GM12891 (cell line): ENCODE measurements at places on chromosomes 2 and 18.

- DNase-seq = no peak
Measured at GRCh38 chr2:168252976-168253375, 5.6 kb upstream of the STK39 start.

DNA sequence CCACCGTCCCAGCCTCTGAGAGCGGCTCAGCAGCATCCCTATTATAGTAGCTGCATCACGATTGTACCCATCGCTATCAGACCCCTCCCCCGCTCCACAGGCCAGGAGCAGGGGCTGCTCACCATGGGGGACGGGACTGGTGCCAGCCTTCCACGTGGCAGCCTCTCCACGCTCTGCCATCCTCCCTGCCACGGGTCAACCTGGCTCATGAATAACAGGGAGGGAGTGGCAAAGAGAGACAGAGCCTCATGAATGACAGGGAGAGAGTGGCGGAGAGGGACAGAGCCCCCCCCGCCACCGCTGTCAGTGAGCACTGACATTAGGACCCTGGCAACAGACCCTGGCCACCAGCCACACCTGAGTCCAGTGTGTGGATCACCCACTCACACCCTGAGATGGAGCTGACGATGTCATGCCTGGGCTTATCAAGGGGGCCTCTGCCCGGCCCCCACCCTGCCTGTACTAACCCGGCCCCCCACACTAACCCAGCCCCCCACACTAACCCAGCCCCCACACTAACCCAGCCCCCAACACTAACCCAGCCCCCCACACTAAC, 16.9 kb downstream of the CROCC2 start:
- DNase-seq = no peak

DNA sequence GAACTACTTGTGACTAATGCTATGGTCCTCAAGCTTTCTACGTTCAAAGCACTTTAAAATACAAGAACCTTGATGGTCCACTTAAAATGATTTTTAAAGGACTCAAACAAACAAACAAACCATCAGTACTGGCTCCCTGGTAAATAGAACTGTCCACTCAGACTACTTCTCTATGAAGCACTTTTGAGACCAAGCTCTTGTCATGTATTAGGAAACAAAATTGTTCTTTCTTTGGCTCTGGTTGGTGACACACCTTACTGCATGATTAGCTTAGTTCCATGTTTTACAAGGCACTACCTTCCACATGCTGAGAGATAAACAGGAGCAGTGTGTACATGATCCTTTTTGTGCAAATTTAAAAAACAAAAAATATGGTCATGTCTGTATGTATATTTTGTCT, 19.7 kb downstream of the DARS1 start:
- DNase-seq = no peak

- no peak for DNase-seq
Measured at GRCh38 chr2:75998451-75998850, 287.7 kb upstream of the GCFC2 start.

- DNase-seq = no peak
Measured at GRCh38 chr2:102139851-102140250, 2.7 kb upstream of the IL1R1 start.

DNA sequence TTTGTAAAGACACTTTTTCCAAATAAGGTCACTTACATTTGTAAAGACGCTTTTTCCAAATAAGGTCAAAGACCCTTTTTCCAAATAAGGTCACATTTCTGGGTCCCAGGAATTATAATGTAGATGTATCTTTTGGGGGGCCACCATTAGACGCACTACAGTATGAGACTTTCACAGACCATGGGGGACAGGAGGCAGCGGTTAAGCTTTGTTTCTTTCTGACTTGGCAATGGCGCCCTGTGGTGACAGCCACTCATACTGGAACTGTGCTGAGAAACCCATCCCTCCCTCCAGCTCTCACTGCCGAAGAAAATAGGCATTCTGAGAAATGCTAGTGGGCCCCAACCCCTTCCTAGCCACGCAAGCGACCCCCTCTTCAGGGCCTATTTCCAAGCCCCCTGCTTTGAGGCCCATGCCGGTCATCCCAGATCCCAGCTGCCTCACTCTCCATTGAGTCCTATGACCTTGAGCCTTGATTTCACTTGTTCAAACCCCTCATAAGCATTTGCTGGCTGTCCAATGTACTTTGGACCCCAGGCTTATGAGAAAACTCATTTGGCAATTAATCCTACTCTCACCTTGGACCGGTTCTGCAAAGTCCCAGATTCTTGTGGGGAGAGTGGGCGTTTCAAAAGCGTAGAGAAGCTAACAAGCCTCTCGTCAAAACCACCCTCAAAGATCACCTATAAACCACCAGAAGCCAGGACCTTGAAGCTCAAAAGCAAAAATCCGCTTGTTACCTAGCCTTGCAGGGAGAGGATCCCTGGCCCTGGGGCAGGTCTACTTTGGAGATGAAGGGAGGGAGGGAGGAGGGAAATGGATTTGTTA, 11.3 kb upstream of the SPATA3 start:
- peak; percentile 62 for DNase-seq

- no peak for DNase-seq
Measured at GRCh38 chr2:210568108-210568507, 11.7 kb downstream of the CPS1 start.

DNA sequence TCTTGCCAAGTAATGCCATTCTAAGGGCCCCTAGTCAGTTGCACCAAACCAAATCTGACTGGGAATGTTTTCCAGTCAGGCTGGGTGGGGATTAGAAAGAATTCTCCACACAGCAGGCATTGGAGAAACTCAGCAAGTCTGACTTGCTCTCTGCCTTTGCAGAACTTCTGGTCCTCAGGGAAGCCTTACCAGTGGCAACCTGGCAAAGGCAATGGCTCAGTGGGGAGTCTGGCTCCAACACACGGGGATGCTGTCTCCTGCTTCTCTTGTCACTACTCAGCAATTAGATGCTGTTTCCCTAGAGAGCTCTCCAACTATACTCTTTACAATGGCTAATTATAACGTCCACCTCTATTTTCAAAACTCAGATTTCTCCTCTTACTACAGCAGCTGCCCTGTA, 810.7 kb downstream of the LRRTM4 start:
- no peak for DNase-seq

GRCh38 chr2:45300026-45300750, 290.9 kb upstream of the SIX2 start:
- no peak for DNase-seq

GRCh38 chr2:199911877-199912161, 726 bp downstream of the C2orf69 start:
- no peak for DNase-seq

GRCh38 chr18:22300665-22301636, 116.8 kb downstream of the CTAGE1 start:
- DNase-seq = no peak

DNA sequence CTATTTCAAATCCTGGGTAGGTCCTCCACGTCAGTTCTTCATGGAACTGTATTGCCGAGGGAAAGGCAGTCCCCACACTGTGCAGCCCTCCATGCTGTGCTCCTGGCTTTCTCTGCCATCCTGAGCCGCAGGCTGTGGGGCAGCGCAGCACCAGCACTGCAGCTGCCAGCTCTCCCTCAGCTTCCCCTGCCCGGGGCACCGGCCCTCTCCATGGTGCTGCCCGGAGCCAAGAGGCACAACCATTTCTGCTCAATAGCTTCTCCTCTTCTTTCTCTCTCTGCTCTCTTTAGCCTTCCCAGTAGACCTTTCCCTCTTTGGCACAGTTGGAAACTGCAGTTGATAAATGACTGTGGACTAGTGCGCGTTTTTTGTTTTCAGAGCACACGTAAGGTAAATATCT, 12.1 kb downstream of the ANKRD23 start:
- no peak for DNase-seq

DNA sequence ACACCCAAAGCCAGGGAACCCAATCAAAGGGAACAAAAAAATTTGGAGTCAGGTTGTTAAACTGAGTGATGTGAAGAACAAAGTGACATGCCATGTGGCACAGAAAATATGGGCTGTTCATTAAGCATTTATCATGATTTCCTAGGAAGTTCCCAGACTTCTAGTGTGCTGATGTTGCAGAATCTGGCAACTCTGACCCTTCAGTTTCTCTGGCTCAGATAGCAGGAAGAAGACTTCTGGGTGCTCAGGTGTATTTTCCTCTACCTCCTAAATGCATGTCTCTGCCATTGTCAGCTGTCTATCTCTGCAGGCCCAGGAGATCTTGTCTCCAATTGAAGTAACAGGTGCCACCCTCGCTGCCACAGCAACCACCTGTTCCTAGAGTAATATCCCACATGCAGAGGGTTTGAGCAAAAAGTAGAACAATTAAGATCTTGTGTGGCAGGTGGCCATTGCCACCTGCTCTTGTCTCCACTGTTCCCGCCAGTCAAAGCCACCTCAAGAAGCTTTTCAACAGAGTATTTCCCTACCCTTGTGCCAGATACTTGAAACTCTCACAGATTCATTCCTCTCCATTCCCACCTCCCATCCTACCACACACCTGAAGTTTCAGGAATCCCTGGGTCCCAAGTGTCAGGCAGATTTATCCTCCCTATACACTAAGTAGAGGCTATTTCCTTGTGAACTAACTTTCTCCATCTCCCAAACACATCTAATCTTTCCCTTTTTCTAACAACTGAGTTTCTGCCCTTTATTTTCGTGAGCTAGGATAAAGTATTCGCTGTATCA, 533.7 kb upstream of the CHAC2 start:
- DNase-seq = no peak
